ENCODE measurements at places on chromosomes 11 and 22.

- no peak for DNase-seq
These were observed 4.2 kb downstream of the MYRF start for GRCh38 chr11:61756452-61757212.

DNA sequence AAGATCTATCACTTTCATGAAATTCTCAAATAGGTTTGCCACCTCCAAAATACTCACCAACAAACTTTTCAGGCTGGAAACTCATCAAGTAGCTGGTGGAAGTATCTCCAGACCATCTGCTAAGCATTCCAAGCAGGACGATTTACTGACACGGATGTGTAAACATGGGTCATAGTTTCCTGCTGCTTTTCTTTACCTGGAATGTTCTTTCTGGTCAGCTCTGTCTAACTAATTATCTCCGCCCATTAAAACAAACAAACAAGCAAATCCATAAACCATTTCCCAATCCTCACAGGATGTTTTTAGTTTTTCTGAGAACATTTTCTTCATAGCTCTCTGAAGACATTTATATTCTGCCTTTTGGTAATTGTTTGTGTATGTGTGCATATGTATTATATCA is 397.0 kb downstream of the METTL15 start:
- no peak for DNase-seq

DNA sequence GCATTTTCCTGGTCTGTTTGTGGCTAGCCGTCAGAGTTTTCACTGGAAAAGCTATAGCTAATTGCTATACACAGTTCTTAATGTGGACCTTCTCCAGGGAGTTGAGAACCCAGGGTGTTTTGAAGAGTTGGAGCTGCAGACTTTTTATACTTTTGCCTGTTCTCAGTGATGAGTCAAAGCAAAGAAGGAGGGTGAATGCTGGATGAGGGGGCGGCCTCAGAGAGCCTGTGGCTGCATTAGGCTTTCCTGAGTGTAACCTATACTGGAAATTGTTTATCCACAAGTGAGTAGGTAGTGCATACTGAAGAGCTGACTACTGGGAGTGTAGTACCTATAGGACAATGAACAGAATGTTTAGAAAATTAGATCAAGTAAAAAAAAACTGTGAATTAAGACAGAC is 79.7 kb upstream of the HORMAD2 start:
- no peak for DNase-seq

- no peak for DNase-seq
These were observed 27.8 kb downstream of the CREB3L1 start for GRCh38 chr11:46305295-46305694.

DNA sequence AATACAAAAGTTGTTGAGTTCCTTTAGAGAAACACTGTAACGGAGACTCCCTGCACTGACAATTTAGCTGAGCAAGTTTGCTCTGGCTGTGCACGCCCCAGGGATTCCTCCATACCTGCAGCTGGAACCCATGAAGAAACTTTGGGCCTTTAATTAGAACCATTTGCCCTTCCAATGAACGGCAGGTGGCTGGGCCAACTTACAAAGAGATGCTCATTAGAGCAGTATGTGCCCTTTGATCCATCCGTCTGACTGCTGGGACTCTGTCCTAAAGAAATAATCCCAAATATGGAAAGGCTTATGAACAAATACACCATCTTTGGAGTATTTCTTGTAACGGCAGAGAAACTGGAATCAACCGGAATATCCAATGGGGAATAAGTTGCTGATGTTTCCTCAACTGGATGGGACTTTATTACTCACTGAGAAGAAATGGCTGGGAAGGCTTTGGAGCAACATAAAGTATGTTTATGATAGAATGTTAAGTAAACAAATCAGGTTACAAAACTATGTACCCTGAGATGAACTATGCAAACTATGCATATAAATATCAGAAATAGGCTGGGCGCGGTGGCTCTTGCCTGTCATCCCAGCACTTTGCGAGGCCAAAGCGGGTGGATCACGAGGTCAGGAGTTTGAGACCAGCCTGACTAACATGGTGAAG is 24.4 kb upstream of the FBLN1 start:
- no peak for DNase-seq

DNA sequence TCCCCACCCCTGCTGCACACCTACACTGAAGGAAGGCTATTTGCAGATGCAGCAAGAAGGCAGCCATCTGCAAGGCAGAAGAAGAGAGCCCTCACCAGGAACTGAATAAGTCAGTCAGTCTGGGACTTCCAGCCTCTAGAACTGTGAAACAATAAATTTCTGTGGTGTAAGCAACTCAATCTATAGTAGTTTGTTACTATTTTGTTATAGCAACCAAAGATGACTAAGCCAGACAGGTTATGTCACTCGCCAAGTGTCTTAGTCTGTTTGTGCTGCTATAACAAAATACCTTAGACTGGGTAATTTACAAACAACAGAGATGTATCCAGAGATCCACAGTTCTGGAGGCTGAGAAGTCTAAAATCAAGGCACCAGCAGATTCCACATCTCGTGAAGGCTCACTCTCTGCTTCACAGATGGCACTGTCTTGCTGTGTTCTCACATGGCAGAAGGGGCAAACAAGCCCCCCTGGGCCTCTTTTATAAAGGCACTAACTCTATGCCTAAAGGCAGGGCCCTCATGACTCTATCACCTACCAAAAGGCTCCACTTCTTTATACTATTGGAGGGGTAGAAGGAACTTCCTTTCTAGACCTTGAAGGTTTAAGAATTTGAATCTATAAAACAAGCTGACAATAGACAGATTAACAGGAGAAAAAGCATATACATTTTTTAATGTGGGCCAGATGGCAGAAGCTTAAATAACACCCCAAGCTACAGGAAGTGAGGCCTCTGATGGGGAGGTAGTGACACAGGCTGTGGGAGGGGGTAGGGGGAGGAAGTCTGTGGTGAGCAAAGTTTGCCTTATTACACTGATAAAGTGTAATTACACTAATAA is 12.3 kb downstream of the APOL6 start:
- DNase-seq, result no peak

DNA sequence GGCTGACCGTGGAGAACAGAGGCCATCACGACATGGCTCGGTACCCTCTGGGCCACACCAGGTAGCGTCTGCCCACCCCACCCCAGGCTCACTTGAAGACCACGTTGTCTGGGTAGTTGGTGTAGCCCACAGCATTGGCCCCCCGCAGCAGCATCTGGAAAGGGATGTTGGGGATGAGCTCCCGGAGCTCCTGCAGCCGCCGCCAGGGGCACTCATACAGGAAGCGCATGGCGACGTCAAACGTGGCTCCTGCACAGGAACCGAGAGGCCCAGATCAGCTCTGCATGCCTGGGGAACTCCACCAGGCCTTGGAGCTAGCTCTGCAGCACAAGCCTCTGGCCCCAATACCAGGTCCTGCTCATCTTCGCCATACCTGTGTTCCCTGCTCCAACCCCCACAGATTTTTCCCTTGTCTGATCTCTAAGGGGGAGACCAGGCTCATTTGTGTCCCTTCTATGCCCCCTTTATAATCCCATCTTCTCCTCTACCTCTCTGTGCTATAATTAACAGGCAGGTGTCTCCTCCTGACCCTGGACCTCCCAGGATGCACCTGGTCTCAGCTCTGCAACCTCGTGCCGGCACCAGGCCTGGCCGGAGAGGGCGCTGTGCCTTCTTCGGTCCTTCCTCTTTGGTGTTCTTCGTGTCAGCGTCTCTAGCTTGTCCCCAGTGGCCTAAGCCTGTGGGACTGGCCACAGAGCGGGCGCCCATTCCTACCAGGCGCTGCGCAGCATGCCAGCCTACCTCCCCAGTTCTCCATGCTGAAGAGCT is 5.0 kb upstream of the LRFN4 start:
- no peak for DNase-seq

DNA sequence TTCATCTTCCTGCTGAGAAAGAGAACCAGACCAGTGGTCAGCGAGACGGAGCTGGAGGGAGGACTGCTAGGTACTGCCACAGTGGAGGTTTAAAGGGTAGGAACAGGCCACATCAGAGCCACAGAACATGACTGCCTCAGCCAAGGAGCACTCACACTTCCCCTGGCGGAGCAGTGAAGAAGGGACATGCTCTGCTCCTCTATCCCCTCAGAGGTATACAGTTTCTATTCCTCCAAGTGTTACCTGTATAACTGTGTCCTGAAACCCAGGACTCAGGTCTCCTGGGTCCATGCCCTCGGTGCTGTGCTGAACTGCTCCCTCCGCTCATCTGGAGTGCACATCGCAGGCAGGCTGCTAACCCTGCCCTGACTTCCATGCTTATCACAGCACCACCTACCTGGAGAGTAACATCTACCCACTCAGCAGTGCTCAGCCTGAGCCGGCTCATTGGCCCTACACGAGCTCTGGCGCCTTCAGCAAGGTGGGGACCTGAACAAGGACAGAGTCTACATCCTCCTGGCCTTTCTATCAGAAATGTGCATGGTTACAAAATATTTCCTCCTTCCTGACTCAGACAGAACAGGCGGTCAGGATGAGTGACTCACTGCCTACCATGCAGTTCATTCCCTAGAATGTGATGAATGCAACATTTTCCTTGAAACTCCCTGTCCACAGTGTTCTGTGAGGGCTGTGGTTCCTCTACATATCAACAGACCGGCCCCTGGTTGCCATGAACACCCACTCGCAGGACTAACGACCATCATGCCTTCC is 52.9 kb downstream of the C11orf58 start:
- no peak for DNase-seq

DNA sequence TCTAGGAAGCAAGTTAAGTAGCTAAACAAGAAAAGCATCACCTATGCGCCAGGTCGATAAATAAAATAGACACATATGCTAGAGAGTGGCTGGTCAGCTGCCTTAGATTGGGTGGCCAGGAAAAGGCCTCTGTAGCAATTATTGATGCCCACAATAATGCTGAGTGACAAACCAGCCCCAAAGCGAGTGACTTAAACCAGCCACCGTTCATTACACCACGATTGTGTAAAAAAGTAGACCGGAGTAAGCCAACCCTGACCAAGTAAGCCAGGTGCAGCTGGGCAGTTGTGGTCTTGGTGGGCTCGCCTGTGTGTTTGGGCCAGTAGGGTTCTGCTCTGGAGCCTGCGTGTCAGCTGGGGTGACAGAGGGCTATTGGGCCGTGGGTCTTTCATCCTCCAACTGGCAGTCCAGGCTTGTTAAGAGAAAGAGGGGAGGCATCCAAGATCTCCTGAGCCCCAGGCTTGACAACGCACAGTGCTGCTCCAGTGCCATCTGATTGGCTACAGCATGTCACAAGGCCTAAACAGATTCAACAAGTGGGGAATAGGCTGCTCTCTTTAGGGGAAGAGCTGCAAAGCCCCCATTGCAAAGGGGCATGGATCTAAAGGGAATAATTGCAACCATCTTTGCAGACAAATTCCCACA is 100.4 kb upstream of the PARVA start:
- peak; percentile 30 for DNase-seq

- no peak for DNase-seq
These were observed 1.9 kb downstream of the NEAT1 start for GRCh38 chr11:65424205-65425104.

DNA sequence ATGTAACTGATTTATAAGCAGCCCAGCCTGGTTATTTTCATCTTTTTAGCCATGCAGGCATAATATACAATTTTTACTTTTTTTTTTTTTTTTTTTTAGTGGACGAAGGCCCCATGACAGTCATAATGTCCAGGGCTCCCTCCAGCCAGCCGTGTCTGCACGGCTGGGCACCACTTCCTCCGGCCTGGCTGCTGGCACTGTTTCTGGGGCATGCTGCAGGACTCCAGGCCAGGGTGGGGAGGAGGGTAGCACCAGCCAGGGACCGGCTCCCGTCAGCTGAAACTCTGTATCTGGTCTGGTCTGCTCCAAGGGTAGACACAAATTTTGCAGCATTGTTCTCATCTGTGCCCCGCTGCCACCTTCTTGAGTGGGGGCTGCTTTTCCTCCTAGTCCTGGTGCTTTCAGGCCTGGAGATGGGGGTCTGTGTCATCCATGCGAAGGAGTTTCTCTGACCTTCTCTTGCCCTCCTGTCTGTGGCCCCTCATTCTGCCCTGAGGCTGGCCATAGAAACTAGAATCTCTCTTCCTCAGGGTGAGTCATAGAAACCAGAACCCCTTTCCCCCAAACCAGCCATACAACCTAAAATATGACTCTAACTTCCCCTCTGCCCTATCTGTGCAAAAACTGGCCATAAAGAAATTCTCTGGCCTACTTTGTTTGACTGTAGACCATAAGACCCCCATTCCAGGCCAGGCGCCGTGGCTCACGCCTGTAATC is 9.2 kb upstream of the RRP7A start:
- no peak for DNase-seq

- DNase-seq, result no peak
These were observed 18.1 kb upstream of the TSPAN18 start for GRCh38 chr11:44708523-44709280.

DNA sequence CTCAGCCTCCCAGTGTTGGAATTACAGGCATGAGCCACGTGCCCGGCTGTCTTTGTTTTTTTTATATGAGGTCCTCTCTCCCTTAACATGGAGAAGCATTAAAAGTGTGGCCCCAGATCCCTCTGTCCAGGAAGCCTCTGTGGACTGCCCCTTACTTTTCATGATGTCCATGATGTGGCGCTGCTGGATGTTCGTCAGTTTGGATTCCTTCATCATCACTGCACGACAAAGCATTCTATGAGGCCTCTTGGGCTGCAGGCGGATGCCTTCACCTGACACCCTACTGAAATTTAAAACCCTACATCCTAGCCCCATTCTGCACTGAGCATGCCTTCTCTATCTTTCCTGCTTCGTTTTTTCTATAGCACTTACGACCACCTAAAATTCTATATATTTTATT is 2.1 kb downstream of the C22orf23 start:
- DNase-seq, result no peak

DNA sequence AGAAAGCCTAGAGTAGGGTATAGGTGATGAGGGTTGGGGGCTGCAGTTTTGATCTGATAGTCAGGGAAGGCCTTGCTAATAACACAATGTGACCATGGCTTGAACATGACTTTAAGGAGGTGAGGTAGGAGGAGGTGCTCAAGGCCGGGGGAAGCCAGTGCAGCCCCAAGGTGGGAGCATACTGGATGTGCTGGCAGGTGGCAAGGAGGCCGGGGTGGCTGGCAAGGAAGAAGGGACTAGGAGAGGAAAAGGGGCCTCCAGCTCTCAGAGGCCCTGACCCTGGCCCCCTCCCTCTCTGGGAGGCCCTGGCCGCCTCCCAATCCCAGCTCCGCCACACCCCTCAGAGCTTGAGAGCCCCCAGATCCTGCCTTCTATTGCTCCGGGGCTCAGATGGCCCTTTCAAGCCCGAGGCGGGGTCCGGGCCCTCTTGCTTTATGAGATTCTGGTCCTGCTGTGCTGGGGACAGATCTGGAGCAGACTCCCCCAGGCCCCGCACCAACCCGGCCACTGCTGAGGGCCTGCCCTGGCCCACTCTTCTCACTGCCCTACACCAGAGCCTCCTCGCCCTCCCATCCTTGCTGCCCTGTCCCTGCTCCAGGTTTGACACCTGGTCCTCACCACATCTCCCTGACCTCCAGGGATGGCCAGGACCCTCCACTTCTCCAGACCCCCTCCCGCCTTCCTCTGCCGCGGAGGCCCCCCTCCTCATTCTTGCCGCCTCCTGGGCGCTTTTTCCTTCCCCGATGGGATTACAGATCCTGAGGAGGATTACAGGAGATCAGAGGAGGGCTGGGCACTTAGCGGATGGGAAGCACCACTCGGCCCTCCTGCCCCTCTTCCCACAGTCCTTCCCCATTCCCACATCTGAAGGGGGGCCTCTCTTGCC is 1.8 kb downstream of the PITPNM1 start:
- no peak for DNase-seq

- no peak for DNase-seq
These were observed 69.6 kb downstream of the PPP2R1B start for GRCh38 chr11:111696556-111696955.

Measured in NCI-H187 treated with DMSO at 0.1 percent for 48 hours (cell line).